ENCODE measurements at places on chromosomes 16 and 17. TPM values are rescaled to one million over a fixed set of nuclear protein-coding genes. Genes with fewer than 3 reads are reported as not detected.

C17orf100 gene
- not detected for total RNA-seq

KCNJ16 gene
- not detected for total RNA-seq

DNA sequence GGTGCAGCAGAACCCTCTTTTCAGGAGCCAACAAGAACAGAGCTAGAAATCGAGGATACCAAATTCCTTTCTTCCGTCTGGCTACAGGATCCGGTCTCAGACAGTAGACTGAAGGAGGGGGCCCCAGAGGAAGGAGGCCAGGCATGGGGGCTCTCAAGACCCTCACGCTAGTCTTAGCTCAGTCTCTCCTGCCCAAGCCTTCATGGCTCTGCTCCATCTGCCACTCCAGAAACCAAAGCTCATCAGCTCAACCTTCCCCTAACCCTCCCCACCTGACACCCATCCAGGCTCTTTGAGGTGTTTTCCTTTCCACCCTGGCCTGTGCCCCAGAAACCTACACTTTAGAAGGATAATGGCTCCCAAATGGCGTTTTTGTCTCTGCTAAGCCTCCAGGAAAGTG is 6.2 kb upstream of the TMEM92 start:
- no peak for DNase-seq

DNA sequence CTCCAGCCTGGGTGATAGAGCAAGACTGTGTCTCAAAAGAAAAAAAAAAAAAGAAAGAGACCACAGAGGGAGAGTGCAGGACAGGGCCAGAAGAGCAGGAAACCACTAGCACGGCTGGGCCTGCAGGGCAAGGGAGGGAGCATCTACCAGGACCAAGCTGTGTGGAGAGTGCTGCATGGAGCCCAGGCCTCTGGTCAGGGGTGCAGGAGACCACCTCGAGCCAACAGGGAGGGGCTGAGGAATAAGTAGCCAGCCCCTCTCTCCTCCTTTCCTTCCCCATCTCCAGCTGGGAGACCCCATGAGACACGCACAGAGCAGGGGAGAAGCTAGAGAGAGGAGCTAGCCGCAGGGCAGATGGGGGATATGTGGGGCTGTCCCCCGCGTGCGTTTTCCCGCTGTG is 67.0 kb upstream of the DNAH17 start:
- no peak for DNase-seq

DNA sequence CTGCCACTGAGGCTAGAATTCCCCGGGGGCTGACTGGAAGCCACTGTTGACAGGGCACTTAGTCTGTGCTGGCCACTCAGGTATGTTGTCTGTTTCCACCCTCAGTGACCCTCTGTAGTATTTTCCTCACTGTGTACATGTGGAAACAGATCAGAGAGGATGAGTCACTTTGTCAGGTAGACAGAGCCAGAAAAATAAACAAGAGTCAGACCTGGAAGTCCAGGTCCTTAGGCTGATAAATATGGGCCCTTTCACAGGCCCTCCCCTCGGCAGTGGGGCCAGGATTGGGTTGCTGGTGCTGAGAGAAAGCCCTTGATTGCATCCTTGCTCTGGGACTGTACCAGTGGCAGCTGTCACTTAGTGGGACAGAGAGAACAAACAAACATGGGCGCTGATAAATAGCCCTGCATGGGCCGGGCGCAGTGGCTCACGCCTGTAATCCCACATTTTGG is 21.3 kb downstream of the PGS1 start:
- DNase-seq, result no peak
